ENCODE measurements at places on chromosomes 2 and 18.
A peak's percentile ranks its signal among the peaks of the same experiment; 100 is the strongest.

GRCh38 chr2:4930704-4931103, 761.5 kb upstream of the SOX11 start:
- no peak for DNase-seq

DNA sequence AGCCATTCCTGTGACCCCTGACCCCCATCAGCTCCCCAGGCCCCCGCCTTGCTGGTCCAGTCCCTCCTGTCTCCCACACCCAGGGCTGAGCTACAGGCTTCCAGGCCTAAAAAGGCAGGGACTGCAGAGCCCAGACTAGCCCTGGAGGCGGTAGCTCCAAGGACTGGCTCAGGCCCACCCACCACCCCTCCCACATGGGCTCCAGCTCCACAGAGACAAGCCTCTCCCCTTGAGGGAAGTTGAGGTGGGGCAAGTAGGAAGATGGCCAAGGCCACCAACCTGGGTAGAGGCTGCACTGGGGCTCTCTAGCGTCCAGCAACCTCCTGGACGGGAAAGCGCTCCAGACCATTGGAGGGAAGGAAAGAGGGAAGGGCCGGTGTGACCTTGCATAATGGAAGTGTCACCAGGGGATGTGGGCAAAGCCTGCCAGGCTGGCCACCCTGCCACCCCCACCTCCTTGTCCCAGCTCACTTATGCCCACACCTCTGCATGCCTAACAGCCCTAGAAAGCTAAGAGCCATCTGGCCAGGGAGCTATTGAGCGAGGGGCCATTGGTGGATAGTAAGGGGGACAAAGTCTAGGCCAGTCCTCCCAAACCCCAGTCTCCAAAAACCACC, 63.1 kb downstream of the TNS1 start:
- DNase-seq, result no peak

DNA sequence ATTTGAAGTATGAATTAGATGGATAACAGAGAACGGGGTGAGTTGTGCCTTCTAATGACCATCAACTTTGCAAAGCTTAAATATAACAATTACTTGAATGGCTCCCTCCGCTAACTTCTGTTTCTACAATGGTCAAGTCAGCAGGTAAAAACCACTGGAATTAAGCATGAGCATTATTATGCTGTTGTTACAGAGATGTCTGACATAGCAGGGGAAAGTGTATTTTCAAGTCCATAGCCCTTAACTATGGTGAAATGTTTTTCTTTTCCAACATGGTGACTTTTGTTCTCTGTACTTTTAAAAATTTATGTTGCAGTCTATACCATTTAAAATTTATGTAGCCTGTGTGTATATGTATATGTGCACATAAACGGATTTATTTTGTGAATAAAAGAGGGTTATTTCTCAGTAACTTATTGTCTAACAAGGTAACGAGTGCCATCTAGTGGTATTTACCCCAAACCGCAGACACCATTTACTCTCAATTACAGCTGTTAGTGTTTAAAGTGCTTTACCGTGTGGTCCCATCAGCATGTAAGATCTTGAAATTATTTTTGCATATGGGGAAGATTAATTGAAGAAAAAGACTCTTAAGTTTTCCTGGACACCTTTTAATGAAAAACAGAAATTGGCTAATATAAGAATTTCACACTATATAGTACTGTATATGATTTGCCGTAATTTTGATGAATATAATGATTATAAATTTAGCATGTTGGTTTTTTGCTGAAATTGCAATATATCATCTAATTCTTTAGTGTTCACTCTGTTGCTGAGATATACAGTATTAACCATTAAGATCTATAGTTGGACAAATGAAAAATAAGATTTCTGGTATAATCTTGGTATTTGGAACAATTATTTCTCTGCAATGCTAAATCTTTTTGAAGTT, 78.2 kb downstream of the UBE2E3 start:
- peak; percentile 37 for DNase-seq

DNA sequence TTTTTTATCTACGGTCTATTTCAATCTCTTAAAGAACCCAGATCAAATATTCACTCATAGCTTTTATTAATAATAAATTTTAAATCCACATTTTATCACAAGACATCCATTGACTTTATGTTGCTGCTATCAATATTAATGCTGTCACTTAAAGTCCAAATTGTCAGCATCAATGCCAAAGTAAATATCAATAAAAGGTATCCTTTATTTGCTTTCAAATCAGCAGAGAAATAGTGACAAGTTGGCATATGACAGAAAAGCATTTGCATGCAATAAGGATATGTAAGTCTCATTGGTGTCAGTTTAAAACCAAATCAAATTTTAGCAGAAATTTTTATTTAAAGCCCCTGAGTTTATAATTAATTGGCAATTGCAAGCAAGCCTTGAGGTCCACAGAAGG, 775.4 kb downstream of the ADCYAP1 start:
- no peak for DNase-seq
